ENCODE measurements at places on chromosomes 11 and 22.

- no peak for DNase-seq
Measured at GRCh38 chr11:34513682-34514449, at the start of gene ELF5. Gene ELF5 (minus strand): TSS chr11:34513794. CDS start chr11:34505749, 8,045 bp downstream.

GRCh38 chr11:69707176-69707575 lies 3.4 kb upstream of the FGF19 start:
- DNase-seq = no peak

- DNase-seq = no peak
Measured at GRCh38 chr22:32830473-32830872, 29.0 kb downstream of the TIMP3 start.

DNA sequence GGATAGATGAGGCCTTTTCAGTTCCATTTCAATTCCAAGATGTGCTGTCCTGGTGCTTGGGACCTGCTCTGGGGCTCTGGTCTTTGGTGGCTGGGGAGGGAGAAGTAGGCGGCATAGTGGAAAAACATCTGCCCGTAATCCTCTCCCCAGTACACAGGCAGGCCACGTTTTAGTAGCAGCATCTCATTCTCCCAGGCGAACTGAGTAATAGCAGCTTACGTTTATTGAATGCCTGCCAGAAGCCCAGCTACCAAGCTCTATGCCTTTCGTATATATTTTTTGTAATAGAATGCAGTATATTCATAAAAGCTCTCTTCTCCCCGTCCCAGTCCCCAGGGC lies 11.4 kb downstream of the ACO2 start:
- DNase-seq = no peak

DNA sequence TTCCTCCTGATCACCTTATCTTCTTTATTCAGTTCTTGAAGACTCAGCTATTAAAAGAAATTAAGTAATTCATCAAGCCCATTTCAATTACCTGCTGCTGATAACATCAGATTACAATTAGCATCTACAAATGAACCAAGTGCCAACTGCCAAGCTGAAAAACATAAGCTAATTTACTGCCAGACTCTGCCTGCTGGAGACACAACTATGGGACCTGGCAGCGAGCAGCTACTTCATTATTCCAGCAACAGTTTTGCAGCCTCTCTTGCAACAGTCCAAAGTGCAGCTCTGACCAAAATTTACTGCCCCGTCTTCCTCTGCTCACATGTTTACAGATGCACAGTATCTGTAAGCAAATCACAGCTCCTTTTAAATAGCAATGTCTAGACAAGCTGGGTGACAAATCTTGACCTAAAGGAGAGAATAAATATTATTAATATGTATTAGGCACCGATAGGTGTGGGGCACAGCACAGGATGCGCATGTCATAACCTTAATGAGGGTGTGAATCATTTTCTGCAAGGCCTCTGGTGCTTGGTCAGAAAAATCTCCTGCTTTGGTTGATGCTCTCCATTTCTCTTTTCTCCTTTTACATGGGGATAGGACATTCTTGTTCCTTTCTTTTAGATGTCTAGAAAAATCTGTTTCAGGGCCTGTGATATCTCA lies 232.2 kb upstream of the PITPNB start:
- DNase-seq = no peak

DNA sequence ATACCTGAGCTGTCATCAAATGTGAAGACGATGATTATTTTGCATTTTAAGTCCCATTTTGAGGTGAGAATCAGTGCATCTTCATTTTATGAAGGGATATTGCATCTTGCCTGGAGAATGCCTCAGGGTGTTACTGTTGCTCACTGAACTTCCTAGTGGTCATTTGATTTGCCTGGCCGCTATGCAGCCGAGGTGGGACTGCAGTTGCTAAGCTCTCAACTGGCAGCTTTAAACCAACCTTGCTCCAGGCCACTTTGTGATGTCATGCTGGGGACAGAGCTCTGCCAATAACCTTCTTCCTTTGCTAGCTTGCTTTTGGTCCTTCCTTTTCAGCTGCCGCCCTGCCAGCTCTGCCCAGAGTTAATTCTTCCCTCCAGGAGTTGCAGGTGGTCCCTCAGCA lies 409.4 kb upstream of the B3GAT1 start:
- no peak for DNase-seq

GRCh38 chr11:114132944-114133394 lies 73.5 kb downstream of the ZBTB16 start:
- no peak for DNase-seq

DNA sequence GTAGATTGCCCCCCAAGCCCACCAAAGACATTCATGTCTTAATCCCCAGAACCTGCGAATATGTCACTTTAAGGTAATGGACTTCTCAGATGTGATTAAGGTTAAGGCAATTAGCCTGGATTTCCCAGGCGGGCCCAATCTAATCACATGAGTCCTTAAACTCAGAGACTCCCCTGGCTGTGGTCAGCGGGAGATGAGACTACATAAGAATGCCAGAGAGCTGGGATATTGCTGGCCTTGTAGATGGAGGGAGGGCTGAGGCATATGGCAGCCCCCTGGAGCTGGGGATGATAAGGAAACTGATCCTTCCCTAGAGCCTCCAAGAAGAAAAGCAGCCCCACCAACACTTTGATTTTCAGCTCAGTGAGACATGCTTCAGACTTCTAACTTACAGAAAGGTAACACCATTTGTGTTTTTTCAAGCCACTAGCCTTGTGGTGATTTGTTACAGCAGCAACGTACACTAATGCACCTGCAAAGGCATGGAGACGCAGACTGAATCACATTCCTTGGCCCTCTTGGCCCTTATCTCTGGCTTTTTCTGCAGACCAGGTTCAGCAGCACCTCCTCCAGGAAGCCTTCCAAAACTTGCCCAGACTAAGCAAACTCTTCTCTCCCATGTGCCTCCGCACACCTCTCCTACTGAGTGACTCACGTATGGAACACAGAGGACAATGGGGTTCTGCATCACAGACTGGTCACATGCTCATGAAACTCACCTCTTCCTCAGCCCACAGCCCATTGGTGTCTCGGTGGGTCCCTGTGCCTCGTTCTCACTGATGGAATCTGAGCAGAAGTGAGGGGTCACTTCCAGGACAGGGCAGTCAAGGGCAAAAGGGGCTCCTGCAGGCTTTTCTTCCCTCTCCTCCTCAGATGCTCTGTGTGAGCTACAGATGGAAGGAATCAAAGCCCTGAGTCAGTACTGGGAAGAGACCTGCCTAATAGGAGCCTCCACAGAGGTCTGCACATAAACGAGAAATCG lies 86.3 kb upstream of the HMGXB4 start:
- DNase-seq = peak; percentile 16

GRCh38 chr11:63985812-63986155 lies 454 bp upstream of the OTUB1 start:
- DNase-seq = peak; percentile 51

DNA sequence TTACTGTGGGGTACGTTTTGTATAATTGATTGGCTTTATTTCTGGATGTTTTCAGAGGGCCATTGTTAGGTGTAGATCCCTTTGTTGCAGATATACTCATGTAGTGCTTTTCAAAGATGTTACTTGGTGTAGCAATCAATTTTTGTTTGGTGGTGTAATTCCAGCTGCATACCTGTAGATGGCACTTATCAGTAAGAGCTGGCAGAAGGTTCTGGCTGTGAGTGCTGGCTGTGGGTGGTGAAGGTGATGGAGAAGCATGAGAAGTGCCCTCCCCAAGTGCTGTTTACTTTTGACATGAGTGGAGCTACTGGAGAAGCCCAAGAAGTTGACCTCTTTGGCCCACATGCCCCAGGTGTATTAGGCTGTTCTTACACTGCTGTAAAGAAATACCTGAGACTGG lies 1074.9 kb downstream of the FAM181B start:
- peak; percentile 17 for DNase-seq

DNA sequence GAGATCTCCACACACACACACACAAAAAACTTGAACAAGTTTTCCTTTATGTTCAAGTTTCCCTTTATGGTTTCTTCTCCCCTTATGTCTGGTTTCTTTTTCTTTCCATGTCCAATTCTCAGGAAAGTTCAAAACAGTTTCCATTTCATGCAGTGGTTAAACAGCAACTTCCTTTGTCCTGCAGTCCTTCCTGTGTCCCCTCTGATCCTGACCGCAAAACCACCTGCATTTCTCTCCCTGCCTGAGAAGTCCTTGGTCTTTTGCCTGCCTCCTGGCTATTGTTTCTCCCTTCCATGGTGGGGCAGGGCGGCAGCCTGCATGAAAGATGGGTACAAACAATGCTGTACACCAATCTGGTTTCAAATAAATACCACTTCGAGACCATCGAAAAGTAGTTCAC lies 58.3 kb upstream of the SORL1 start:
- DNase-seq = no peak

- no peak for DNase-seq
Measured at GRCh38 chr22:42380769-42381551, 51.2 kb downstream of the NFAM1 start.

- no peak for DNase-seq
Measured at GRCh38 chr22:27204280-27204679, 546.9 kb downstream of the MIAT start.

GRCh38 chr11:115220911-115221310 lies 283.3 kb downstream of the CADM1 start:
- DNase-seq = no peak

- no peak for DNase-seq
Measured at GRCh38 chr11:61635787-61636186, 44.4 kb upstream of the DAGLA start.

DNA sequence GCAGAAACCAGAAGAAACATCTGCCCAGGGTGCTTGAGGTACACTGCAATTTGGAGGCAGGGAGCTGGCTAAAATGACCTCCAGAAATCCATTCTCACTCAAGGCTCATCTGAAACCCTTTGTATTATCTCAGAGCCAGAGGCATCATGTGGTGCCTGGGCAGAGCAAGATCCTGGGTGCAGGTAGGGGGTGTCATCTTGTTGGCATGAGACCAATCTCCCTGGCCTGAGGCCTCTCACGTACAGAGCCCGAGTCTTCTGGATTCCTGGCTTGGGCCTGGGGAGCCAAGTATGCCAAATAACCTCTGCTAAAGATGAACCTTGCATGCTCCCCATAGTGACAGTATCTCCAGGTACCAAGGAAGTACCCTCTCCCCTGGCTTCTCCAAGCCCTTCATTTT lies 2.4 kb downstream of the LMO1 start:
- no peak for DNase-seq

DNA sequence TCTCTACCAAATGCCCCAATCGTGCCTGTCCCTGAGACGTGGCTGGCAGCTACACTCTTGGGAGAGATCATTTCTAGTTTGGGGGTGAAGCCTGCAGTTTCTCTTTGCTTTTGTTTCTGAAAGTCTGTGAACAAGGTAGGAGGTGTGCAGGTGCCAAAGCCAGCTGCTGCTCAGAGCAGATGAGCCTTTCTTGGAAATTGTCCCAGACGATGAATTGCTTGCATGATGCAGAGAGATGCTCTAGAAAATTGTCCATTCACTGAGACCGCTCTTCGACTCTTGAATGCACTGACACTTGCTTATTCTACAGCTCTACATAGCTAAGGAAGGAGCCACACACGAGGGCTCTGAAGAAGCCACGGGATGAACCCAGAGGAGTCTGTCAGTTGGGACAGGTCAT lies 225.6 kb upstream of the E2F8 start:
- no peak for DNase-seq

DNA sequence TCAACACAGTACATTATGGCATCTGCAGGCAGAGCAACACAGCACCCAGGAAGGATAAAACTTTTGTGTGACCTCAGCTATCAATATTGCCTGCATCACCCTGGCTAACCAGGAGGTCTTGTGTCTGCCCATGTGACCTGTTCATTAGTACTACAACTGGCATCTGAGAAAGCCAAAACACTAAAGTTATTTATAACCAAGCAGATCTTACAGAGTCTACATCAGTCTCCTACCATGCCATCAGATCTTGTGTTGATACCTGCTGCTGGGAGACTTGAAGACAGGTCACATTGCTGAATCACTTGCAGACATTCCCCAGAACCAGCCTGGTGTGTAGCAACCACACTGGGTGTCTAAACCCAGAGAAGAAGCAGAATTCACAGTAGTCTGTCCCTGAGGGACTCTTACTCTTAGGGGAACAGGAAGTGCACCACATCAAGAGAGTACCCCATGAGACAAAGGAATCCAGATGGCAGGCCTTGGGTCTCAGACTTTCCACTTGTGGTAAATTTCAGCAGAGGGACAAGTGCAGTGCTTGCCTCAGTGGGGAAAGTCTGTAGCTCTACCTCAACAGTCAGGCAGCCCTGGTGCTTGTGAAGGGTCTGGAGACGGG lies 7.0 kb downstream of the OR9G1 start:
- DNase-seq = no peak

DNA sequence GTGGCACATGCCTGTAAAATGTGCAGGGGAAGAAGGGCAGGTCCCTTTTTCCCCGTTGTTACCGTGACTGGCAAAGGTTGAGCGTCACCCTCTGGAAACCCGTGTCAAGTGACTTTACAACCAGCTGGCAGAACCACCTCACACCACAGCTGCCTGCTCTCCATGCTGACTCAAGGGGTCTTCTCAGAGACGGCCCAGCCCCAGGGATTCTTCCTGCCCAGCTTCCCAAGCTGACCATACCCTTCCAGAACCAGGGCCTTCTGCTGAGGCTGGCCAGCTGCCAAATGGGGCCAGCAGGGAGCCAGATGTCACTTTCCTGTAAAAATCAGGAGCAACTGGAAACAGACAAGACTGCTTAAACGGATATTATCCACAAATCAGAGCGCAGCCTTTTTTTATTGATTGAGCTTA lies 6.3 kb downstream of the PC start:
- DNase-seq = no peak

DNA sequence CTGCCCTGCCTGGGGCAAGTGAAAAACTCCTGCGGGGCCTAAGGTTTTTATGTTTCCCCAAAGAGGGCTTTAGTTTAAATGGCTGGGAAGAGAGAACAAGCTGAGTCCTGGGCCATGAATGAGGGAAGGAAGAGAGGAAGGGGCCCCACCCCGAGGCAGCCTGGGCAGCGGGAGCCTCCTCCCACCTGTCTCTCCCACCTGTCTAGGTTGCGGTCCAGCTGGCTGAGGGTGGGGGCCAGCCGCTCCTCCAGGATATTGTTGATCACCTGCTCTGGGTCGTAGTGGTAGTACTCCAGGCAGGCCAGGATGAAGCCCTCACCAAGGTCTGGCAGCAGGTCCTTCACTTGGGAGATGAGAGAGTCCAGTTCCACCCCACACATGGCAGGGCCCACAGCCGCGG lies 34.6 kb downstream of the UQCR10 start:
- DNase-seq = no peak

DNA sequence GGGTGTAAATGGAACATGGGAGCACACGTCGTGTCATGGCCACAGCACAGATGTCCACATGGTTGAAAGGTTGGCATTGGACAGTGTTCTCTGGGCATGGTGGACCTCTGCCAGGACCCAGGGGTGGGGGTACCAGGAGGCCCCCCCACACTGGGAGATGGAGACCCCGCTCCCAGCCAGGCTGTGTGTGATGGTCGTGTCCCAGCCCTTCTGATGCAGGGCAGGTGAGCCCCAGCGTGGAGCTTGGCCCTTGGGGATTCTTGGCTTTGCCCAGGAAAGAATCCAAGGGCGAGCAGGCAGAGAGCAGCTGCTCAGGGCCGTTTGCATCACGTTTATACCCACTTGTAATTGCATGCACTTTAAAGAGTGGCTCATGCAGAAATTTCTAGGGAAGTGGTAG lies 22.0 kb upstream of the BRSK2 start:
- no peak for DNase-seq

- DNase-seq = no peak
Measured at GRCh38 chr22:20834725-20835124, 23.9 kb downstream of the PI4KA start.
